ENCODE measurements at places on chromosomes 5 and 9.

GRCh38 chr5:9302218-9302617, 243.7 kb downstream of the SEMA5A start:
- DNase-seq = no peak

DNA sequence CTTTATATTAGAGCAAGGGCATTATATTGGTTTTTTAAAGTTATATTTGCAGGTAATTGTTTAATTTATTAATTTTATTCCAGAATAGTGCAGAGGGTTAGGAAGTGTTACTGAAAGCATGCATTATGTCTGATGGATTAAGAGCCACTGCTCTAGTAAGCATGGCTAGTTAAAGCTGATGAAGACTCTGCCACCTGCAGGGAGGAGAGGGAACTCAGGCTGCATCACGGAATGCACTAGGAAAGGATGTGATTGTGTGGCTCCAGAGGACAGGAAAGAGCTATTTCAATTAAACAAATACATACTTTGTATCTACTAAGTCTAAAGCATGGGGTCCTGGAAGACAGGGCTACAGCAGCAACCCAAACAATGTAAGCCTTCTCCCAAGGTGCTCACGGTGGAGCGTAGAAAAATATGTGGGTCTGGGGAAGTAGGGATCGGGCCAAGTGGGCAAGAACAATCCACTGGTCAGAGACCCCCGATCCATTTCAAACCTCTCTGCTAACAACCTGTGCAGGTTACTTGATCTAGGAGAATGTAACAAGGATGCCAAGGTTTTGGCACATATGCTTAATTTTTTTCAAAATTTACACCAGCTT, 15.3 kb upstream of the GRXCR2 start:
- DNase-seq = peak; percentile 13

- no peak for DNase-seq
These were observed 354.1 kb upstream of the RFX3 start for GRCh38 chr9:3879726-3880505.

DNA sequence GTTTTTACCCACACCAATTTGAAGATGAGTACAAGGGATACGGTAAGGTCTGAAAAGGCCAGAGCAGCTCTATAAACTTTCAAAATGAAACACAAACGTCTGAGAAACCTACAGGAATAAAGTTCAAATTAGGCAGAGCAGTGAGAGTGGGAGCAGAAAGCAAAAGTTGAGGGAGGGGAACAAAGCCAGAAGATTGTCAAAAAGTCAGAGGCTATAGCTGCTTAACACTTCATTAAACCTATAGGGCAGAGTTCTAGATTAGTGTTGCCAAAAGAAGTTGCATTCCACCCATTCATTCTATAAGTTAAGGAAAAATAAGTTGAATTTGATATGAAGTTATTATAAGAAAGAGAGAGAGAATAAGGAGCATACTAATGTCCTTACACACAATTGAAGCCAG, 309.6 kb upstream of the CD180 start:
- no peak for DNase-seq
